ENCODE measurements at places on chromosomes 16 and 17.

DNA sequence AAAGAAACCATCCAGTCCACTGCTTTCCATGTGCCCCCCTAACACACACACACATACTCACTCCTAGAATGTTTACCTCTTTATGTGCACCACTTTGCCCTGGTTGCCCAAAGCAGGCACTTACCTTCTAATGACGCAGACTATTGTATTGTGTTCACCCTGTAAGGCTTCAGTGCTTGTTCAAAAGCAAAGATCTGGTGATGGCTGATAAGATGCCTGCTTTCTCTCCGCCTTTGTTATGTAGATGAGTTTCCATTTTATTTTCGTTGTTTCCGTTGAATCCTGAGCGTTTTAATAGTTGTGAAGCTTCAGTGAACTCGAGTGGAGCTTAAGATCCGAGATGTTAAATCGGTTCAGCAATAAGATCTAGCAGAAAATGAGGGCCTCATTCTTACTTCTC lies 452.7 kb downstream of the TMEM114 start:
- H3K27me3 ChIP-seq = no peaks in the 10 kb centered on the region
- H3K4me1 ChIP-seq = no peaks in the 10 kb centered on the region
- H3K4me3 ChIP-seq = no peak overlapping the region

DNA sequence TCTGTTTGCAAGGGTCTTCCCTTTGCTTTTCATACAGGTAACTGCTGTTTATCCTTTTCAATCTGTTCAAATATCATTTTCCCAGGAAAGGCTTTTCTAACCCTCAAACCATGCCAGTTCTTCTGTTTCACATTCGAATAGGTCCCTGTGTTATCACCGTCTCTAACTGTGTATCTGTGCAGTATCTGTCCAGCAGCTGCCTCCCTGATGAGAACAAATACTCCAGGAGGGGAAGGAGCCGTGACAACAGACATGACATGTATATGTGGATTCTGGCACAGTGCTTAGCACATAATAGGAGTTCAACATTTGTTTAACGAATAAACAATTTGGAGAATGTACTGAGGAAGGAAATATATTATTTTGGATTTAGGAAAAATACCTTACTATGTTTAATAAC lies 95.7 kb downstream of the STX8 start:
- H3K4me1 ChIP-seq = no peaks in the 10 kb centered on the region
- DNase-seq = no peak
- no peak overlapping the region for H3K4me3 ChIP-seq
- peaks cover 5% of the 10 kb centered on the region for H3K36me3 ChIP-seq

DNA sequence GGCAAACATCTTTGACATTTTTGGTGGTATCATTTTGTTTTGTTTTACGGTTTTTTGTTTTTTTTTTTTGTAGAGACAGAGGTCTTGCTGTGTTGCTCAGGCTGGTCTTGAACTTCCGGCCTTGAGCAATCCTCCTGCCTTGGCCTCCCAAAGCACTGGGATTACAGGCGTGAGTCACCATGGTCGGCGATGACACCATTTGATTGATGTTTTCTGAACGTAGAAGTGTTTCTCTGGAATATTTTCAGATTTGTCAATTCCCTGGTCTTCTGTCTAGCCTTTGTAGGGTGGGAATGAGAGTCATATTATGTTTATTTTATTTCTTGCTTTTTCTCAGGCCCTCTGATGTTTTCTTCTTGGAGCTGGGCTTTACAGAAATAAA lies 32.2 kb upstream of the BRD7 start:
- no peaks in the 10 kb centered on the region for H3K27me3 ChIP-seq
- no peaks in the 10 kb centered on the region for H3K36me3 ChIP-seq
- no peak for DNase-seq
- H3K4me3 ChIP-seq = no peak overlapping the region

DNA sequence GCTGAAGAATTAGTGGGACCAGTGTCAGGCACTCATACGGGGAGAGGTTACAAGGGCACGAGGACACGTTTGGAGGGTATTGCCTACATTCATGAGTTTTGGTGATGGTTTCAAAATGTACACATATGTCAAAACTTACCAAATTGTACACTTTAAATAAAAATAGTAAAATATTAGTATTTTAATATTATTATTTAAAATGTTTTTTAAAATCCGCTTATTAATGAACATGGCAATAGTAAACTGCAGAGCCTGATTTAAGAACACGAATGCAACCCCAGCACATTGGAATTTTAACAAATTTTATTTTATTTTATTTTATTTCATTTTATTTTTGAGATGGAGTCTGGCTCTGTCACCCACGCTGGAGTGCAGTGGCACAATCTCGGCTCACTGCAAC lies 10.9 kb upstream of the ERCC4 start:
- H3K36me3 ChIP-seq = peaks cover 3% of the 10 kb centered on the region
- H3K4me1 ChIP-seq = no peaks in the 10 kb centered on the region
- H3K4me3 ChIP-seq = no peak overlapping the region
- no peak for DNase-seq
- H3K27me3 ChIP-seq = peaks cover 43% of the 10 kb centered on the region

DNA sequence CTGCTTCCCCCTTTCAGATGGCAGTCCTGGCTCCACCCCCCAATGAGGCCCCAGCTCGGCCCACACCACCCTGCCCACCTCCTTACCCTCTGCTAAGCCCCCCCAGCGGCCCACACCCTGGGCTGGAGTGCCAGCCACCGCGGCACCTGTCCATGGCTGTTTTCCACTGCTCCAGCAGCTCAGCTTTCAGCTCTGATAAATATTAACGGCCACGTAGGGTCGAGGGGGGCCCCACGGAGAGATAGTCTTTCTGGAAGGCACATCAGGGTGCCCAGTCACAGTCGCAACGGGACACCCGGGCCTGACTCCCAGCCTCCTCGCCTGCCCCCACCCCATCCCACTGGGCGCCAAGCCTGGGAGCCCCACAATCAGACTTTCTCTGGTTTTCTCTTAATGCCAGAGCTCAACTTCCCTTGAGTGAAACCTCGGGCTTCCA lies 46.5 kb upstream of the CIBAR2 start:
- H3K27ac ChIP-seq = no peak overlapping the region
- DNase-seq = no peak
- peaks cover 12% of the 10 kb centered on the region for H3K27me3 ChIP-seq
- H3K4me3 ChIP-seq = no peak overlapping the region

- DNase-seq = no peak
- H3K27me3 ChIP-seq = peaks cover 34% of the 10 kb centered on the region
- H3K4me1 ChIP-seq = peaks cover 24% of the 10 kb centered on the region
- no peaks in the 10 kb centered on the region for H3K36me3 ChIP-seq
- peak overlapping the region; percentile 41 for H3K27ac ChIP-seq
Observed at GRCh38 chr17:43905985-43906852, 1.1 kb downstream of the MPP2 start.

- no peak for DNase-seq
- no peaks in the 10 kb centered on the region for H3K4me1 ChIP-seq
- no peaks in the 10 kb centered on the region for H3K36me3 ChIP-seq
- no peak overlapping the region for H3K27ac ChIP-seq
- no peak overlapping the region for H3K4me3 ChIP-seq
- H3K27me3 ChIP-seq = no peaks in the 10 kb centered on the region
Observed at GRCh38 chr16:5668553-5668952, 571.0 kb upstream of the EEF2KMT start.

DNA sequence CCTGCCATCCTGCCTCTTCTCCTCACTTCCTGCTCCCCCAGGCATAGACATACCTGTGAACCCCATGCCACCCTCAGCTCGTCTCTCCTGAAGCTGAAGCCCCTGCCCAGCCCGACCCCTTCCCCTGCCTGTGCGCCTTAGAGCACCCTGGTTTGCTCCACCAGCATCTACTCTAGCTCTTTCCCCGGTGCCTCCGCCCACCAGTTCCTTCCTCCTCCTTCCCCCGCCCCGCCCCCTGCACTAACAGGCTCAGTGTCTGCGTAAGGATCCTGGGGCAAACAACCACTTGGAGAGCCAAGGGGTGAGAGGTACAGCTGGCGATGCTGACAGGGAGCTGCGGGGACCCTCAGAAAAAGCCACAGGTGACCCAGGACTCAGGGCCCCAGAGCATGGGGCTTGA lies 1.9 kb downstream of the GPR142 start:
- H3K27me3 ChIP-seq = peaks cover 20% of the 10 kb centered on the region

GRCh38 chr16:11679250-11679649 lies 11.0 kb downstream of the SNN start:
- peaks cover 3% of the 10 kb centered on the region for H3K36me3 ChIP-seq
- peaks cover 45% of the 10 kb centered on the region for H3K4me1 ChIP-seq
- peak overlapping the region; percentile 82 for H3K27ac ChIP-seq
- DNase-seq = no peak
- H3K4me3 ChIP-seq = no peak overlapping the region

- peaks cover 6% of the 10 kb centered on the region for H3K36me3 ChIP-seq
- H3K4me3 ChIP-seq = no peak overlapping the region
- peaks cover 8% of the 10 kb centered on the region for H3K4me1 ChIP-seq
- no peak for DNase-seq
Observed at GRCh38 chr17:19343256-19343630, 19.3 kb downstream of the B9D1 start.

GRCh38 chr17:61510991-61511390 lies 58.8 kb downstream of the TBX4 start:
- no peak overlapping the region for H3K4me3 ChIP-seq
- H3K27ac ChIP-seq = no peak overlapping the region
- H3K4me1 ChIP-seq = peaks cover 2% of the 10 kb centered on the region
- H3K27me3 ChIP-seq = peaks cover 61% of the 10 kb centered on the region
- no peak for DNase-seq

DNA sequence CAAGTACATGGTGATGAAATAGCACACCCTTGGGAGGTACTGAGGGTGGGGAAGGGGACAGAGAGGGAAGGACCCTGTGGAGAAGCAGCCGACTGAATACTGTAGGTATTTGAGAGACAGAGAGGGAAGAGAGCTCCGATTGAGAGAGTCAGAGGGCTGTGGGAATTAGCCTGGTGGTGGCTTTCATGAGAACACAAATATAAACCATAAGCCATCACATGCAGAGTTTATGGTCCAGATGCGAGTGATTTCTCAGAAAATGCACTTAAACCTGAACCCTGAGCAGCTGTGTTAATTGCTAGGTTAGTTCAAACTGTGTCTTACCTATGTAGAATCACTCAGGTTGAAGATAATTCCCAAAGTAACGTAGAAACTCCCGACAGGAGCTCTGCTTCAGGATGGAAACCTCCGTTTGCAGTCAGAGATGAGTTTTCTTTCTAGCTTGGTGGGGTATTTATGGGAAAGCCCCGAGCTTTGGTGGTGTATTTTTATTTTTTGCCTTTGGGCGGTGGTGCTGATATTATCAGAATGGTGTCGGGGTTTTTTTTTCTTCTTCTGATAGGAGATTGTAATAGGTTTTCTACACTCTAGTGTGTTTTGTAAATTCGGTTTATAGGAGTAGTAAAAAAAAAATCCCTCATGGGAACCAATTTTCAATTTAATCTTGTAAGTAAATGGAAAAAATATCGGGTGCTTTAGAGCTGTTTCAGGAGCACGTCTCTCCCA lies 184.9 kb upstream of the CACNG5 start:
- no peak for DNase-seq
- peak overlapping the region; percentile 96 for H3K27ac ChIP-seq
- peak overlapping the region; percentile 78 for H3K4me3 ChIP-seq
- no peaks in the 10 kb centered on the region for H3K27me3 ChIP-seq

- H3K27ac ChIP-seq = no peak overlapping the region
- no peak overlapping the region for H3K4me3 ChIP-seq
- peaks cover 2% of the 10 kb centered on the region for H3K36me3 ChIP-seq
Observed at GRCh38 chr16:68779891-68780290, 42.8 kb downstream of the CDH1 start.

- H3K4me1 ChIP-seq = peaks cover 11% of the 10 kb centered on the region
- H3K36me3 ChIP-seq = peaks cover 7% of the 10 kb centered on the region
- DNase-seq = no peak
- no peak overlapping the region for H3K4me3 ChIP-seq
Observed at GRCh38 chr17:56785405-56785804, 48.3 kb downstream of the C17orf67 start.

DNA sequence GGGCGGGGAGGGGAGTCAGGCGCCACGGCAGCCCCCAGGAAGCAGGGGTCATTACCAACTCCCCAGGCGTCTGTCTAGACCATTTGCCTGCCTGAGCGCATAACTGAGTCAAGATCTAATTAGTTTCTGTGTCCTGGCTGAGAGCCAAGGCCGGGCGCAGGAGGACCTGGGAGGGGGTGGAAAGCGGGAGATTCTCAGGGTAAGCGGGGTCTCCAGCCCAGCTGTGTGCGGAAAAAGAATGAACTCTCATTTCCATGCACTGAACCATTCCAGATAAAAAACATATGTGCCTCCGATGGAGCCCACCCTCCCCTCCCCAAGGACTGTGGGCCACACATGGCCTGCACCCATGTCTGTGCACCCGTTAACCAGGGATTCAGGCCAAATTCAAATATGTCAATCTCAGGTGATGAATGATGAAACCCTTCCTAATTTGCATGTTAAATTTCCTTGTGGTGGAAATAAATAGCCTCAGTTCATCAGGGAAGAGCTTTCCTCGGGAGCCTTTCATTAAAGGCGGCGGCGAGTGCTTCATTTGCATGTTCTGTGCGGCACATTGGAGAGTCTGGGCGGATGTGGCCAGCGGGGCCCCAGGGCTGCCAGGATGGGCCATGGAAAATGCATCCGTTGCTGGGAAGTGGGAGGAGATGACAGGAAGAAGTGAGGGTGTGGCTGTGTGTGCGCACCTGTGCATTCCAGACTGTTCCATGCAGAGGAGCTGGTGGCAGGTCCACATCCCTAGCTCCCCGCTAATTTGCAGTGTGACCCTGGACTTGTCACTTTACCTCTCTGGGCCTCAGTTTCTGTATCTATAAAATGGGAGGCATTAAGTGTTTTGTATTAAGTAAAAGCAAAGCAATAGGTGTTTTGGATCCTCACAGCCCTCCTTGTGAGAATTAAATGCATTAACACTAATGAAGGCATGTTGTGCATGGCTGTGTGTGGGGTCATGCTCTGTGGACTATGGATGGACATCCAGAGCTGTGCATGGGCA lies 151.1 kb downstream of the SDK2 start:
- H3K36me3 ChIP-seq = no peaks in the 10 kb centered on the region
- H3K27me3 ChIP-seq = peaks cover 31% of the 10 kb centered on the region
- H3K4me3 ChIP-seq = no peak overlapping the region
- no peak overlapping the region for H3K27ac ChIP-seq

DNA sequence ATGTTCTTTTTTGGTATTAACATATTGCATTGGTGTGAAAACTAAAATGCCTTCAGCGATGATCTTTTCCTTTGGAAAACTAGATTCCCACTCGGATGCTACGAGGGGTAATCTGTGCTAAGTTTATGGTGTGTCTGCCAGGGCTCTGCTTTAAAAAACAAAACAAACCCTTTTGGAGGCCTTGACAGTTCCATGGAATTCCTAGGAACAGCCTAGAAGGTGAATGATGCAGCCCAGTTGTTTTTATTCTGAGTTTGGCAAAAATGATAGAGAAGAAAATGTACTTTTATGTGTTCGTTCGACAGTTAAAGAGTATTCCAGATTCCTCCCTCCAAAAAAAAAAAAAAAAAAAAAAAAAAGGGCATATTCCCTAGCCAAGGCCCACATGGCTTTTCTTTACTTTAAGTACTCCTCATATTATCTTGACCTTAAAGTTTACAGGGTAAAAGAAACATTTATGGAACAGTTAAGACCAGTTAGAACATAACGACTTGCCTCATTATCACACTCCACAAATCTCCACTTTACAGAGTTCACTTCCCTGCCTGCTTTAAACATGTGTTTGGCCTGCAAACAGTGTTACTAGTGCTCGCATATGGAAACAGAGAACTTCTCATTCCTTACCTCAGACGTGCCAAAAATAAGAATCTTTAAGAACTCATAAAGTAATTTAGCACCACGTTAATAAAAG lies 159.1 kb downstream of the WWOX start:
- peaks cover 2% of the 10 kb centered on the region for H3K36me3 ChIP-seq
- no peak overlapping the region for H3K27ac ChIP-seq
- H3K4me1 ChIP-seq = no peaks in the 10 kb centered on the region
- no peak for DNase-seq
- H3K4me3 ChIP-seq = no peak overlapping the region
- no peaks in the 10 kb centered on the region for H3K27me3 ChIP-seq

- H3K4me3 ChIP-seq = peak within 1 kb of the TSS; percentile 85
- peaks cover 16% of the 10 kb centered on the region for H3K4me1 ChIP-seq
- peak within 1 kb of the TSS; percentile 21 for H3K27ac ChIP-seq
- peaks cover 4% of the 10 kb centered on the region for H3K36me3 ChIP-seq
Observed at GRCh38 chr16:15434425-15435215, at the start of gene BMERB1. Gene BMERB1, plus strand, starts transcription at chr16:15434588. Its CDS starts 66 bp downstream, at chr16:15434654.
